ENCODE measurements at places on chromosomes 6 and 20.

- no peak for DNase-seq
Measured at GRCh38 chr6:3088446-3088845, 20.2 kb downstream of the RIPK1 start.

DNA sequence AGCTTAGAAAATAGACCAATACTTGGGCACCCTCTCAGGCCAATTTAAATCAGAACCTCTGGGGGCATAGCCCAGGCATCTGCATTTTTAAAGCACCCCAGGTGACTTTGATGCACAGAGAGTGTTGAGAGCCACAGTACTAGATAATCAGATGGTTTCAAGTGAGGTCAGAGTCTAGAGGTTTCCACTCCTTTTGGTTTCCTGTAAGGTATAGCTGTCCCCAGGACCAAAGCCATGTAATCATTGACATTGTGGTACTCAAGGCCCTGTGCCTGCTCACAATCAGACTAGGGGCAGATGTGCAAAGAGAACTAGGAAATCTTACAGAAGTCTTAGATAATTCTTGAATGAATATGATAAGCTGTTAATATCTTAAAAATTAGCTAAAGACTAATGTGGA, 9.1 kb downstream of the FILIP1 start:
- DNase-seq: no peak

- DNase-seq: no peak
Measured at GRCh38 chr20:37172836-37173235, 6.3 kb upstream of the RPN2 start.

DNA sequence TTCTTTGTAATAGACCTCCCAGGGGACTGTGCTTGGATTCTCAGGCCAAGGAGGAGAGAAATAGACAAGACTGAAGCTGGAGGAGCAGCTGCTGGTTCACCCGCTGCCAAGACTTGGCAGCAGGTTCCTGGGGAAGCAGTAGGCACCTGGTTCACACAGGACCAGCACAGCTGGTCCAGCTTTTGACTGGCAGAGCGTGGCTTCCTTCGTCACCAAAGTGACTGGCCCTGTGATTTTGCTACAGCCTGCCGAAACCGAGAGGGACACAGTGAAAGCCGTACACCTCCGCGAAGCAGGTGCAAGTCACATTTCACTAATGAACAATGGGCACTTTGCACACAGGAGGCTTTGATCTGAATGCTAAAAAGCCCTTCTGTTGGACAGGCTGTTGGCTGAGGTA, 199.0 kb downstream of the RNF144B start:
- DNase-seq: no peak

DNA sequence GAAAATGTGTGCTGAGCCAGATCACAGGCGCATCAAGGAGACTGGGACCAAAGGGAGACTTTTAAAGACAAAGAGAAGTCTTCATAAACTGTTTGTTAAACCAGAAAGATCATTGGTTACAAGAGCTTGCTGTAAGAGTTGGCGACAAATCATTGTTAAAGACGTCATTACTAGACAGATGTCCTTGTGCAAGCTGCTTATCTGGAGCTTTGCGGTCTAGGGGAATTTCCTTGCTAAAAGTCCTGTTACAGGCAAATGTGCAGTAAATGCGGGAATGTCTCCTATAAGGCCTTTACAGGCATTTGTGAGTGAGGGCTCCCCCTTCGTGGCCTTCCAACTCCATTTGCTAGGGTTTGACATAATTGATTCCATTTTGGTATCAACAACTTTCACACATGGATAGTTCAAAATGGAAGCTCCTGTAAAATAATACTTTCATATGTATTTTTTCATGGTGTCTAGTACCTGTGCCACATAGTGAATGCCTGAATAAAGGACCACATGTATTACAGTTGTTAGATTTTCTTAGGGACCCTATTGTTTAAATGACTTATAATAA, 362.4 kb downstream of the UTRN start:
- no peak for DNase-seq

DNA sequence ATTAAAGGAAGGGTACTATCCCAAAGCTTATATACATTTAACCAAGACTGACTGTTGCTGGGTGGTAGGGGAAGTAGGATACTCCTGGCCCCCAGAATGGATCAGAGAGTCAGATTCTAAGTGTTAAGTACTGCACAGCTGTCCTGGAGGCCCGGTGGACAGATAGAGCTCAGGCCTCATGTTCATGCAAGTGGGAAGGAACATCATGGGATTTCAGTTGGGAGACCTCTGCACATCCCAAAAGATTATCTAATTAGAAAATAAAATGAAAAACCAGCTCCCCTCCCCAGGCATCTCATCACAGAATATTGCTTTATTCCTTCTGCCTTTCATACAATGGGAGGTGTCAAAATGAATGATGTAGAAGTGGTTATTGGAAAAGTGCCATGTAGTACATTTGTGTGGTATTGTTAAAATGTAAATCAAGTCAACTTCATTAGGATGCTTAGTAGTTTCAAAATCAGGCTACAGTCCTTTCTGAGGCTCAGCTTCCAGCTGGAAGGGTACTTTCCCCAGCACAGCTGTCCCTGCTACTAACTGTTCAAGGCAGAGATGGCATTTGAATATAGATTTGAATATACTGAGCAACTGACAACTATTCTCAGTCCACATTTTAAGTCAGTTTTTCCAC, 82.9 kb downstream of the SLC35B3 start:
- no peak for DNase-seq

DNA sequence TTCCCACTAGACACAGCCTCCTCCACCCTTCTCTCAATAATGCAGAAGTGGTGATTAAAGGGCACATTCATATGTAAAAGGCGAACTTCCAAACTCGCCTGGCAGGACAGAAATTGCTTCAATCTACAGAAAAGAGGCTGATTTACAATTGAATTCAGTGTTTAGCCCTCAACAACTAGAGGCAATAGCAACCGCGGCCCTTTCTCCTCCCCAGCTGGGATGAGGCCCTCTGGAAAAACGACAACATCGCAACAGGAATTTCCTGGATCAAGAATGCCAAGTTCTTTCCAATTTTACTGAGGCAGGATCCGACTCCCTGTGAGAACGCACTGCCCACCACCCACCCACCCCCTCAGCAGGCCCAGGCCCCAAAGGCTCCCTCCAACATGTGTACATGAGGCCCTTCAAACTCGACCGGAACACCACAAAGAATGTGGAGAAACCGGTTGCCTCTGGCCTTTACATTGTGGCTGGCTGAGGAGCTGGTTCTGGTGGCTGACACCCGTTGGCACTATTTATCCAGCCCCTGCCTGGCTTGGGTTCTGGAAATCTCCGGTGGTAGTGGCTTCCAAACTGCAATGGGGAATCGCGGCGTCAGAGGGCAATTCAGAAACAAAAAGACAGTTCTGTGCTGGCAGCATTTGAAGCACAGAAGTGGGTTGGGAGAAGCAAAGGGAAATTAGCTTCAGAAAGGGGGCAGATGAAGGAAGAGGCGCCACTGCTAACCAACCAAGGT, 36.8 kb downstream of the ZMYND8 start:
- DNase-seq: no peak

DNA sequence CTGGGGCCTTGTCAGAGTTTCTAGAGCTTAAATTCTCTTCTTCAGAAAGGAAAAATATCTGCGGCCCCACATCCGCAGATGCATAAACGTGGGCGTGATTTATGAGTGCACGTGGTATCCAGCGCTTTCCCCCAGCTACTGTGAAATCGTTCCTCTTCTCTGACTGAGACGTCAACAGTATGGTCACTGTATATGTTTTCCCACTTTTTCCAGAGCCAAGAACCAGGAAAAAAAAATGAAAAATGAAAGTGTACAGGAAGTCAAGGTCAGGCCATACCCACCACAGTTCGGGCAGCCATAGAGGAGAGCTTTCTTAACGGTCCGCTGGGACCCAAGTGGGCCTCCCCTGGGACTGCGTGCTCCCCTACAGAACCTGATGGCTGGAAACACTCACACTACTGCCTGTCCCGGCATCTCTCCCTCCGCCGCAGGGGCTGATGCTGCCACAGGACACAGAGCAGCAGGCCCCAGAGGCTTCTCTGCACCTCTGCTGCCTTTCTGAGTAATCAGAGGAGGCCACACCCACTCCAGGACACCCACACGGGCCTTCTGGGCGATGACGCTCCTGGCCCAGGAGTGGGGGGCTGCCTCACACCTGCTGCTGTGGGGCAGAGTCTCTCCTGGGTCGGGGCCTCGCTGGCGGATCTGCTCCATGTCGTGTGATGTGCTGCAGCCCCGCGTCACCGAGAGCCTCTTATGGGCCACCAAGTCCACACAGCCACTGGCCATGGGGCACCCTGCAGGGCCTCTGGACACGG, 16.4 kb upstream of the STX16 start:
- no peak for DNase-seq

DNA sequence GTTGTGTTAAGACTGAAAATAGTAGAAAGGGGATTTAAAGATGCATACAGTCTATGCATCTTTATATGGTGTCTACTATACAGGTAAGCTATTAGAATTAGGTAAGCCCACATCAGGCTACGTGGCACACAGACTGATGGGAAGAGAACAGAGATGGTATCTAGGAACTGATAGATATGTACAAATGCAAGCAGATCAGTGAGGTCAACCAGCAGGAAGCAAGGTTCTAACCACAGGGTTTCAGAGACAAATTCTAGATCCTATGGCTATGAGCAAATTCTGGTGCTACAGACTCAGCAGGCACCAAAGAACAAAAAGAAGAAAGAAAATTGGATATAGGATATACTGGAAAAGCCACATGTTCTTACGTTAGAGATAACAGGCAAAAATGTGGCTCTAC, 110.6 kb downstream of the TRDN start:
- no peak for DNase-seq
